ENCODE measurements at places on chromosomes 11 and 22.
A peak's percentile ranks its signal among the peaks of the same experiment; 100 is the strongest.

- no peak for DNase-seq
These were observed 61.4 kb upstream of the CHRM4 start for GRCh38 chr11:46452918-46453517.

DNA sequence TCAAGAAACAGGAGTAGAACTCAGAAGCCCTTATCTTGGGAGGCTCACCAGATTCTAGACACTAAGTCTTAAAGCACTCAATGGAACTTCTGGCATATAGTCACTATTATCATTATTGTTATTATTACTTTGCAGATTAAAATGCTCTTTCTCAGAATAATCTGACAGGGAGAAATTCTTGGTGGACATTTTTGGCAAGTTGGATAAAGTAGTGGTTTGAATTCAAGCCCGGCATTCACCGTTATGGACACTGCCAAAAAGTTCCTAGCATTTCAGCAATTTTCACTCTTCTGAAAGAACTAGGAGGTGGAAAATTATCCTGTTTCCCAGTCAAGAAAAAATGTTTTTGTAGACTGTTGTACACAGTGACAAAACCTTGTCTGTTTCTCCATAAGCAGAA lies 179.6 kb upstream of the ISX start:
- peak; percentile 60 for DNase-seq

GRCh38 chr11:34299284-34299972 lies 58.4 kb downstream of the ABTB2 start:
- DNase-seq: no peak

- no peak for DNase-seq
These were observed 74.2 kb downstream of the KCNQ1 start for GRCh38 chr11:2518983-2519340.

- DNase-seq: no peak
These were observed 60.0 kb downstream of the COMMD9 start for GRCh38 chr11:36229091-36229705.

- DNase-seq: no peak
These were observed 534.3 kb upstream of the LARGE1 start for GRCh38 chr22:34454598-34454997.

DNA sequence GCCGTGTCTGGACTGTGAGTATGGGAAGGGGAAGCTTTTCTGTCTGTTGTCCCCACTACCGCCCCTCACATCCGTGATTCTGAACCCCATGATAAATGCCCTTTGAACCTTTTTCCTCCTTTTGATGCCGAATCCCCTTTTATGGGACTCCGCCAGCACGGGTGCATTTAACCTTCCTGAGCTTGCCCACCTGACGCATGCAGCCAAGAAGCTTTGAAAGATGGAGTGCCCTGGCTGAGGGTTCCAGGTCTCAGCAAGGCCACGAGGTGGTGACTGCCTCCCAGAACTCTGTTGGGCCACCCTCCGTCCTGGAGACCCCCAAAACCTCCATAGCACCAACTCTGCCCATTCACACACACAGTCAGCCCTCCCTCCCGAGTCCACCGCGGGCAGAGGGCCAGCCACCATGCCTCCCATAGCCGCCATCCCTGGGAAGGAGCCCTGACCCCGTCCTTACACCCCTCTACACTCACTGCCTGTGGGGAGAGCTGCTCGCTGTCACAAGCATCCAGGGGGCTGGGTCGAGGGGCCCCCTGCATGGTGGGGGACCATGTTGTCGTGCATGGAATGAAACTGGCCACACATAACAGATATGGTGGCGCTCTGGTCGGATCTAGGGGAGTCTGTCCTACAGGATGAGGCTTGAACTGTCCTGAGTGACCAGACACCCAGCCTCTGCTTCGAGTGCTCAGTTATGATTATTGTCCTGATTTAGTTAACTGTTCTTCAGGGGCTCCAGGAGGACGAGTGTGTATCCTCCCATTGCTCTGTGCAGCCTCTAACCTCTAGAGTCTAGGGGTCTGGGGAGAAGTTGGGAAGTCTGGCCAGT lies 822 bp upstream of the COMT start:
- peak; percentile 29 for DNase-seq

DNA sequence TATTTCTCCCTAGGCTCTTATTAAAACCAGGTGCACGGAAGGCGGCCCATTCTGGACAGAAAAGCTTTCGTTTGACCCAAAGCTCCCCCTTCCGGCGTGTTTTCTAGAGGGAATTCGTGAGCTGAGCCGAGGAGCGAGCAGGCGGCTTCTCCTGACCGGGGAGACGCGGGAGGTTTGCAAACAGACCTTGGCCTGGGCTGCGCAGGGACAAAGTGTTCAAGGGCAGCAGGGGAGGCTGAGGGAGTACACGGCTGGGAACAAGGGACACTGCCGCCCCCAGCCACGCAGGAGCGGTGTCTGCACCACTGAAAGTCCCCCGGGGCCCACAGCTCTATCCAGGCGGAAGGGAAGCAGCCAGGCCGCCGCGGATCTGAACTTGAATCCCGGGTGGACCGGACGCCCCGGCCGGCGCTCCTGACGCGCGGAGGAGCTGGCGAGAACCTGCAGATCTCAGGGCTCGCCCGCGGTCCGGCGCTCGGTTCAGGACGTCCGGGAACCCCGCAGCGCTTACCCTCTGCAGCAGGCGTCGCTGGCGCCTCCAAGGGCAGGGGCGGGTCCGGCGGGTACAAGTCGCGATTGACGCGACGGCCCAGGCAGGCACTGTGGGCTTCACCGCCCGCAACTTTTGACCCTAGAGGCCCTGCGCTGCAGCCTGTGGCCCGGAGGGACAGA lies 101.9 kb downstream of the WT1 start:
- peak; percentile 79 for DNase-seq

DNA sequence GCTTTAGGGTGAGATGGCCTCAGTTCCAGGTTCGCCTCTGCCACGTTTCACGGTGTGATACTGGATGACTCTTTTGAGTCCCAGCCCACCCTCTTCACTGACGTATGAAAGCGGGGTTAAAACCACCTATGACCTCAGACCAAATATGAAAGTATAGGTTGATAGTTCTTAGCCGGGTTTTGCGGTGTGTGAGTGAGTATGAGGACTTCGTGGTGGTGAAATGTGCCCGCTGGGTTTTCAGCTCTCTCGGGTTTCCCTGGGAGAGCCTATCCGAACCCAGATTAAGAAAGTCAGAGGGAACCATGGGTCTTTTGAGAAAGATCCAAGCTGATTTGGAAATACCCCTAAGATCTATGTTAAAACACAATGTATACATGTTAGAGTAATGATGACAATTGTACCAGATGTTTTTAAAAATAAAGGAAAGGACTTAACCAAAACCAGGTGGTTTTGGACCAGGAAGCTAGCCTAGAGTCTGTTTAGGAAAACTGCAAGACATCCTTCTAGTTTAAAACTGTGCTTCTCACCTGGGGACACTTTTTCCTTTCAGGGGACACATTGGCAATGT lies 25.8 kb upstream of the ST3GAL4 start:
- DNase-seq: no peak

GRCh38 chr11:119094816-119095065 lies 6.9 kb downstream of the DPAGT1 start:
- DNase-seq: peak; percentile 78

GRCh38 chr11:128473636-128474035 lies 113.7 kb downstream of the ETS1 start:
- peak; percentile 36 for DNase-seq

- DNase-seq: no peak
These were observed 2.1 kb upstream of the RNF26 start for GRCh38 chr11:119332111-119332765.

GRCh38 chr22:39917776-39918495 lies 17.1 kb downstream of the GRAP2 start:
- no peak for DNase-seq

- DNase-seq: no peak
These were observed 50.7 kb downstream of the TSPAN18 start for GRCh38 chr11:44777209-44778194.

DNA sequence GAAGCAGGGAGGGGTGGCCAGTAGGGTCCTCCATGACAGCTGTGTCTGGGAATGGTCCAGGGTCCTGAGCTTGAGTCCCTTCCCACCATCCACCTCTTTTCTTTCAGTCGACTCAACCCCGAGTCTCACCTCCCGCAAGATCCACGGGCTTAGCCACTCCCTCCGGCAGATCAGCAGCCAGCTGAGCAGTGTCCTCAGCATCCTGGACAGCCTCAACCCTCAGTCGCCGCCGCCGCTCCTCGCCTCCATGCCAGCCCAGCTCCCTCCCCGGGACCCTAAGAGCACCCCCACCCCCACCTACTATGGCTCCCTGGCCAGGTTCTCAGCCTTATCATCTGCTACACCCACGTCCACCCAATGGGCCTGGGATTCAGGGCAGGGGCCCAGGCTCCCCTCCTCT lies 81.9 kb downstream of the CEP164 start:
- DNase-seq: no peak

GRCh38 chr11:111414267-111414931 lies 35.3 kb upstream of the POU2AF1 start:
- DNase-seq: no peak

GRCh38 chr11:63907808-63908530 lies 9.0 kb downstream of the RCOR2 start:
- DNase-seq: no peak

- no peak for DNase-seq
These were observed 66.4 kb downstream of the GAB2 start for GRCh38 chr11:78351193-78351592.

GRCh38 chr22:46710806-46711205 lies 27.2 kb downstream of the CERK start:
- DNase-seq: no peak

DNA sequence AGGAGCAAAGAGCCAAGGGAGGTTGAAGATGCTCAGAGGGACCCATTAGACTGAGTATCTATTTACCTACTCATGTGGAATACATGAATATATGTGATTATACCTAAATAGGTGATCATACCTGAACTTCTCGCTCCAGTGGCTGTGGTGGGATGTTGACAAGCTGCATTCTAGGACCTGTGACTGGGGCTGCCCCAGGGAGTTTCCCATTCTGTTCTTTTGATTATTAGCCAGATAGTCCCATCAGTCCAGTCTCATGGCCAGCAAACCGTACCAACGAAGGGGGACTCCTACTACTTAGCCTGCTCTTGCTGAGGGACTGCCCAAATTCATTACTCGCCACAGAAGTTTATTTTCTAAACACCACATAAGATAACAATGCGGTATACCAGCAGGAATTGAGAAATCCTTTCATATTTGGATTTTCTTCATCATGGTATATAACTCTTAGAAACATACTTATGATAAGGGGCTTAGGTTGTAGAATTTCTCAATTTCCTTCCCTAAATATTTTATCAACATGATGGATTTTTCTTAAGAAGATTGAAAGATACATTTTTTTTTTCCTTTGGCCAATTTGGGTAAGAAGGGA lies 273.9 kb downstream of the NTM start:
- no peak for DNase-seq

DNA sequence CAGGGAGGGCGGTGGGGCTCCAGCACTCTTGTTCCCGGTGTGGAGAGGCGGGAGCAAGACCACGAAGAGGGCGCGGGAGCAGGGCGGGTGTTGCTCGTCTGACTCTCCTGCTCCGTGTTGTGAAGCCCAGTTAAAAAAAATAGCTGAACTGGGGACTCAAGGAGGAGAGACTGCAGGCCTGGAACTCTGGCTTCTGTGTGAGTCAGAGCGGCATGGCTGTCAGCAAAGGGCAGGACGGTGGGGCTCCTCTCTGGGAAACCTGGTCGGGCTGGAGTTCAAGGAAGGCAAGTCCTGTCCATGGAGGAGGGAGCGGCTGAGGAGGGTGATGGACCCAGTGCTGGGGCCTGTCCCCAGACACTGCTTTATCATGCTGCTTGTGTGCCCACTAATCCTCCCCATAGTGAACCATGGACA lies 152.3 kb downstream of the FEZ1 start:
- DNase-seq: no peak

DNA sequence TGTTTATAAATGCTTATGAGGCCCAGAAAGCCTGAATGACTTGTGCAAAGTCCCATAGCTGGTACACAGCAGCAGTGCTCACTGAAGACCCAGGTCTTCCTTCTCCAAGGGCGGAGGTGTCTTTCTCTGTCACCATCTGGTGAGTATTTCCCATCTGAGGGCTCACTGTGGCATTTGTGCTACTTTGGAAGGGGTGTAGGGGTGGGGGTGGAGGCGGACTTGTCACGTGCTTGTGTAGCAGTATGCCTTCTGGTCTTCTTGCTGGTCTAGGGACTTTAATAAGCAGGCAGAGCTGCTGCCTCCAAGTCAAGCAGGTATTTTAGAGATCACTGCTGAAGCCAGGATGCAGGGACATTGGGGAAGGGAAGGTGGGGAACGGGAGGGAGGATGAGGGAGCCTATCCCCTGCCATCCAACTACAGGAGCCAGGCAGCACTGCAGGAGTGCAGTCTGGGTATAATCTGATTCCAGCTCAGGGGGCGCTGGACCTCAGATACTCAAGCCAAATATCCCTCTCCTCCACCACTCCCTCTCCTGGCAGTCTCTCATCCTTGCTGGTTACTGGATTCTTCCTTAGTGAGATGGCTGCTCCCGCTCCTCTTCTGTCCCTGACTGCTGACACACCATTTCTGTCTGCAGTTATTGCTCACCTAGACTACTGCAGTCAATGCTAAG lies 3.4 kb downstream of the ABCC8 start:
- DNase-seq: no peak

GRCh38 chr11:75425422-75425821 lies 7.6 kb downstream of the KLHL35 start:
- DNase-seq: no peak

- no peak for DNase-seq
These were observed 139.2 kb downstream of the DSCAML1 start for GRCh38 chr11:117657794-117658193.

GRCh38 chr11:19474954-19475721 lies 234.4 kb upstream of the E2F8 start:
- no peak for DNase-seq

- DNase-seq: no peak
These were observed 3.7 kb upstream of the TMPRSS13 start for GRCh38 chr11:117932947-117933346.

- no peak for DNase-seq
These were observed 23.7 kb upstream of the SORL1-AS1 start for GRCh38 chr11:121476379-121477032.

- DNase-seq: peak; percentile 83
These were observed 62.4 kb downstream of the MYH9 start for GRCh38 chr22:36325154-36326031.

DNA sequence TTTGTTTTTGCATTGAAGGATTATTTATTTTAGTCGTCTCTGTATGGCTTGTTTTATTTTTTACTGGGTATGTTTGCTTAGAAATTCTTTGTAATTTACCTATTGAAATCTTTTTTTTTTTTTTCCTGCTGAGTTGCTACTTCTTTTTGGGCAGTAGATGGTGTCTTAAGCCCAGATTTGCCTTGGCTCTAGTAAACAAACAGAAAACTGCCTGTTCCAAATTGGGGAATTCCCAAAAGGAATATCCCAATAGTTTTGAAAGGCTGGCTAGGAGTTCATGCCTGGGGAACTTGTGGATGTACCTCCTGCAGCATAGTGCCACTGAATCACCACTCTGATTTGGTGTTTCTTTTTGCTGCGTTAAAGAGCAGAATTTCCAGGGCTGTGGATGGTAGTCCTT lies 17.7 kb downstream of the PAMR1 start:
- DNase-seq: no peak

- no peak for DNase-seq
These were observed 14.0 kb downstream of the ASCL2 start for GRCh38 chr11:2256293-2256913.

- DNase-seq: no peak
These were observed 7.0 kb downstream of the EXPH5 start for GRCh38 chr11:108586600-108586999.

All from AG20443 (cell line).